ENCODE measurements at places on chromosomes 6 and 20.

- no peak for DNase-seq
These were observed at the start of gene HCK for GRCh38 chr20:32052090-32052777. TSS of gene HCK (plus strand) at chr20:32052242.

DNA sequence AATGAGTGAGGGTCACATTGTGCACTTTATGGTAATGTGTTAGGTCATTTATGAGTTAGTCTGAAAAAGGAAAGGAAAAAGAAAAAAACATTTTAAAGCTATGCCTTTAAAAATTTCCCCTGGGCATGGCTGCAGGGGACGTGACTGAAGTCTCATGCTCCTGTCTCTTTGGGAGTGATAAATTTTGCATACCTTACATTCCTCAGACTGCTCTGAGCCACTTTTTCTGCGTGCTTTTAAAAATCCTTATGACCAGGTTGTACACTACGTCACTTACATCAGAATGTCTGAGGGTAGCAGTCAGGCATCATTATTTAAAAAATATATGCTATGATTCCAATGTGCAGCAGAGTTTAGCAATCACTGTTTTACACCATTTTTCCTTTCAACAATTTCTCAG, 121.2 kb downstream of the RFPL4B start:
- no peak for DNase-seq

GRCh38 chr20:49676581-49677291, 36.9 kb downstream of the B4GALT5 start:
- no peak for DNase-seq

GRCh38 chr6:22238861-22239260, 58.0 kb downstream of the PRL start:
- DNase-seq = no peak

DNA sequence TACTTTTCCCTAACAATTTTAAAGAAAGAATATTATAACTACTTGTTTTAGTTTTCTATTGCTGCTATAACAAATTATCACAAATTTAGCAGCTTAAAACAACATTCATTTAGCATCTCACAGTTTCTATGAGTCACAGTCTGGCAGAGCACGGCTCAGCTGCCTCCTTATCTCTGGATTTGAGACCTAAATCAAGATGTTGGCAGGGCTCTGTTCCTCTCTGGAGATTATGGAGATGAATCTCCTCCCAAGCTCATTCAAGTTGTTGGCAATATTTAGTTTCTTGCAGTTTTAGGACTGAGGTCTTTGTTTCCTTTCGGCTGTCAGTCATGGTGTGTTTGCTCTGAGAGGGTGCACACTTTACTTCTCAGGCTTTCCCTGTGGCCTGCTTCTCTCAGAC, 1065.8 kb upstream of the EYS start:
- DNase-seq = no peak

DNA sequence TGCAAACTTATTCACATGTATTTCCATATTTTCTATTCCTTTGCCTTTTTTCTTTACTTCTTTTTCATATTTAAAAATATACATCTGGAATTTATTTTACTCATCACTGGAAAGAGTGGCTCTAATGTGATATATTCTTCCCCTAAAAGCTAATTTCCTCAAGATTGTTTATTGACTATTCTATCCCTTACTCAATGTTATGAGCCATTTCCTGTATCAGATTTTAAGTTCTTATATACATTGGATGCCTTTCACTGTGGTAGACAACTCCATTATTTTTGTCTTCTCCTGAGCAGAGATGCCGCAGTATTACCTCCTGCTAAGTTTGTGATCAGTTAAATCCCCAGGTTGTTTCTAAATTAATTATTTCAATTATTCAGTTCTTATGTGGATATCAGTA, 418.4 kb upstream of the JAG1 start:
- DNase-seq = no peak
